ENCODE measurements at places on chromosomes 2 and 18.

DNA sequence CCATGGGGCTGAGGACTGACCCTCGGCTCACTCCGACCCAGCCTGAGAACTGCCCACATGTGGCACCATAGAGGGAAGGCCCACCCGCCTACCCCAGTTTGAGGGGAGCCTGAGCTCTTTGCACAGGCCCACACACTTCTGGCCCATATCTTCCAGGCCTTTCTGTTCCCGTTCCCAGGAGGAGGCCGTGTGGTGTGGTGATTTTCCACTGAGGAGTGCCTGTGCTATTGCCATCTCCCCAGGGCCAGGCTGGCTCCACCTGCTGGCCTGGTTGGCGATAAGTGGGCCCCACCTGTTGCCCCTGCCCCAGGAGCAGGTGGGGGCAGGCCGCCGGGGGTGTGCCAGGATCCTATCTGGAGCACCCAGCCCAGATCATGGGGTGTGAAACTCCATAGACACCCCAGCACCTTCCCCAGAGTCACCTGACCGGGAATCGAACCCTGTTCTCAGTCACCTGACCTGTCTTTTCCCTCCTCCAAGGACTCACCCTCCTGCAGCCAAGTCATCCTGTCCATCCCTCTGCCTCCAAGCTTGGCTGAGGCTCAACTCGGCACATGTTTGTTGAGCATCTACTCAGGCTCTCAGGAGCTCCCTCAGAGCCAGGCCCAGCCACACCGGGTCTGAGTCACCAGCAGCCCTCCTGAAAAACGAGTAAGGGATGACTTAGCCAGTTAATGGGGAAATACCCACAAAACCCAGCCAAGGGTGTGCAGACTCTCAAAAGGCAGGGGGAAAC is 120.1 kb downstream of the CYP26B1 start:
- peak; percentile 35 for DNase-seq

- DNase-seq = no peak
Observed at GRCh38 chr2:146124741-146125140, 1604.8 kb upstream of the ZEB2 start.

GRCh38 chr2:74869517-74869916 is 35.6 kb downstream of the HK2 start:
- DNase-seq = no peak

DNA sequence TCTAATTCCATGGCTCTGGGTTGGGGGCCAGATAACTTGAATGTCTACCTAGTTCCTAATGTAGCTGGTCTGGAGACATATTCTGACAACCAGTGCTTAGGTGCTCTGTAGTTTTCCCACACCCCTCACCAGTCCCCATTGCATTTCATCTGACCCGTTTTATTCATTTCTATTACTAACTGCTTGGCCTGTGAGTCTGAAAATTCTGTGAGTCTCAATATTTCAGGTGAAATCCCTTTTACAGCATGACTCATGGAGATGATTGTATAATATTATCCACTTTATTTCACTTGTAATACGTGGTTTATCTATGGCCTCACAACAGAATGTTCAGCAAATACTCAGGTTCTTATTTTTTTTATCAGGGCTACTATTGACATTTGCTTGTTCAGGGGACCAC is 103.7 kb upstream of the UGP2 start:
- no peak for DNase-seq

DNA sequence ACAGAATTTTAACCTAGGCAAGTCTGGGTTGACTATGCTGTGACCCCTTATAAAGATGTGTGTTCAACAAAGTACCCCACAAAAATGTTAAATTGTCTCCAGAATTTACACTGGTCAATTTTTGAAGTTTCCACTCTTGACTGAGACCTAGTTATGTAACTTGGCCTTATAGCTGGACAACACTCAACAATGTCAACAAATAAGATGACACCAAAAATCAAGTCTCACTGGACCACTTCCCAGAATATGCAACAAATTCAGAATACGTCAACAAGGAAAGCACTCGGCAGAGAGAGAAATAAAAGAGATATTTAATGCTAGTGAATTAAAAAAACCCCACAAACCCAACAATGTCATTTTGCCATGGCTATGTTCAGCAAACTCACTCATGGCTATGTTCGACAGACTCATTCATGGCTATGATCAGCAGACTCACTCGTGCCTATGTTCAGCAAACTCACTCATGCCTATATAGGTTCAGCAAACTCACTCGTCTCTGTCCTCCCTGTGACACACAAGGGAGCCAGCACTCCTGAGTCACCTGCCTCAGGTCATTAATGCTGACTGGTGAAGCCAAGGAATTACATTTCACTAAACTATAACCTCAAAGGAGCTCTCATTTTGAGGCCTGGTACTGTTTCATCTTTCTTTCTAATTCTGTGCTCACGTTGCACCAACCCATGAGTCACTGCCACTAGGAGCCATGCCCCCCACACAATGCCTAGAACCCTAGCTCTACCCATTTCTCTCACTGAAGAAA is 72.7 kb downstream of the PTPN2 start:
- no peak for DNase-seq

GRCh38 chr18:54700580-54700979 is 109.5 kb downstream of the DYNAP start:
- no peak for DNase-seq

- DNase-seq = no peak
Observed at GRCh38 chr18:36329684-36330434, 32.3 kb downstream of the FHOD3 start.
